ENCODE measurements at places on chromosomes 5 and 9.

DNA sequence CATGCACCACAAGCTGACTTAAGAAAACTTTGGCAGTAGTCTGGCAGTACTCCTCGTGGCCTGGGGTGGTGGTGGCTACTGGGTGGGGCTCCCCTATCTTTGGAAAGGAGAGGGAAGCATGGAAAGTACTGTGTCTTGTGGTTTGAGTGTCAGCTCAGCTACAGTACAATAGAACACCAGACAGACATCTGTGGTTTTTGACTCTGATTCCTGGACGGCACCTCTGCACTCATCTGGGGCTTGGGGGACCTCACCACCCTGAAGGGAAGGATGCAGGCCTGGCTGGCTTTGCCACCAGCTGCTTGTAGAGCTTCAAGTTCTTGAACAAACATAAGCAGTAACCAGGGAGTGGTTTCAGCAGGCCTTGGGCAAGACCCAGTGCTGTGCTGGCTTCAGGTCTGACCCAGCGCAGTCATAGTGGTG lies 40.6 kb downstream of the TNFSF8 start:
- DNase-seq = no peak

DNA sequence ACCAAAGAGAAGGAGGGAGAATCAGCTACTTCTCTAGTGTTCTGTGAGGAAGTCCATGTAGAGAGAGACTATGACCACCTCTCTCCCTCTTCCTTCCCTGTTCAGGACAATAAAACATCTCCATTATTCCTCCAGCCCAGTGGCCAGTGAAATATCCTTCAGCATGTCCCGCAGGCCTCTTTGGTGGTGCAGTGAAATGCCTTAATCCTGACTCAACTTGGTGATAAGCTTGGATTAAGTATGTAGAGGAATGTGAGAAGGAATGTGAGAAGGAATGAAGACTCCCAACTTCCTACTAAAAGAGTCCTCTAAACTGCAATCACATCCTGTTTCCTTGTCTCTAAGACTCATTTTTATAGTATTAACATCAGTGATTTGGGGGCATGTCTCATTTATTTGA lies 167.3 kb downstream of the TRPM3 start:
- no peak for DNase-seq

DNA sequence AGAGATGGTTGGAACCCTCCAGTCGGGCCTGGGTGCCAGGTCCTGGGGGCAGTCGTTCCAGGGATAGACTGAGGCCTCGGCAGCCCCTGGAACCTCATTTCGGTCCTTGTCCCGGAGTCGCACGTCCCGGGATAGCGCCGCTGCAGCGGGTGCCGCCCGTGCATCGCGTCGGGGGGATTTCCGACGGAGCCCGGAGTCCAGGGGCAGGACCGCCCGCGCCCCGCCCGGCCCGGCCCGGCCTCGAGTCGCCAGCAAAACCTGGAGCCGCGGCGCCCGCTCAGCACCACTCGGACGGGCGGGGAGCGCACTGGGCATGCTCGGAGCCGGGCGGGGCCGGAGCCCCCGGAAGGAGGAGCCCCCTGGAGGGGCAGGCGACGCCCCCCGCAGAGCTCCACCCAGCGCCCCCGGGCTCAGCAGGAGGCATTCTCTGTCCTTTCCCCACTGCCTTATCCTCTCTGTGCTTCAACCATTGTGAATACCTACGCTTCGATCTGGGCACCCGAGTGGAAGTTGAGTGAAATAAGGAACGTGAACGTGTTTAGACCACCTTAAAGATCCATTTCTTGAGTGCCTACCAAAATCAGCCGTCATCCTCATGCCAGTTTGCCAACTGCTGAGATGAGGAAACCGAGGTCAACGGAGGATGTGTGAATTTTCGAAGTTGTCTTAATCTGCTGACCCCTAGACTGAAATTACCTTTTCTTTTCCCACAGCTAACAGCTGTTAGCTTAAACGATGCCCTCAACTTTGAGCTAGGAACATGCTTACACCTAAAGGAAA lies 1.7 kb upstream of the PTPN3 start:
- no peak for DNase-seq

GRCh38 chr5:150541895-150542294 lies 34.0 kb downstream of the NDST1 start:
- DNase-seq = no peak

GRCh38 chr5:80565330-80565729 lies 4.8 kb downstream of the ANKRD34B start:
- no peak for DNase-seq

- no peak for DNase-seq
Observed at GRCh38 chr5:142353071-142353472, 28.3 kb upstream of the SPRY4 start.

DNA sequence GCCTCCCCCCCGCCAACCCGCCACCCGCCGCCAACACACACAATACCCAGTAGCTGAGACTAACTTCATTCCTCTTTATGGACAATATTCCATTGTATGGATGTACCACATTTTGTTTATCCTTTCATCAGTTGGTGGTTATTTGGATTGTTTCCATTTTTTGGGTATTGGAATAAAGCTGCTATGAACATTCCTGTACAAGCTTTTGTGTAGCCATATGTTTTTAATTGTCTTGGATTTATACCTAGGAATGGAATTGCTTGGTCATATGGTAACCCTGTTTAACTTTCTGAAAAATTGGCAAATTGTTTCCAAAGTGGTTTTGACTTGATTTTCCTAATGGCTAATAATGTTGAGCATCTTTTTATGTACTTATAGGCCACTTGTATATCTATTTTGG lies 4.9 kb upstream of the UBTD2 start:
- DNase-seq = no peak

DNA sequence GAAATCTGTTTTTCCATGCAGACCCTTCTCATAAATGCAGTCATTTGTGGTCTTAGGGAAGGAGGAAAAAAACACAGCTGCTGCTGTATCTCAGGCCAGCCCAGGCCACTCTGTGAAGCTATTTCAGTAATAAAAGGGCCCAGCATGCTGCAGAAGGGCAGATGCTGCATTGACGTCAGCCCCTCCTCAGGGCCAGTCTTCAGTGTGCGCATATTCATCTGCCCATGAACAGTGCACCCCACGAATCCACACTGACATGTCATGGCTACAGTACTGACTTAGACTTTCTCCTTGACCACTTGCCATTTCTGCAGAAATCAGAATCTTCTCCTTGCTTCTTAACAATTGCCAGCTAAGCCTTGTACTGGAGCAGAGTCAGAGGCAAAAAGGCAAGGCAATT lies 304.7 kb downstream of the GABRG2 start:
- no peak for DNase-seq
